CD4-positive, alpha-beta T cell treated with Interleukin-4 for 4 hours (primary cell): ENCODE measurements at places on chromosomes 1 and 21.

GRCh38 chr1:164602480-164603093 is 43.6 kb downstream of the PBX1 start:
- DNase-seq, result no peak

DNA sequence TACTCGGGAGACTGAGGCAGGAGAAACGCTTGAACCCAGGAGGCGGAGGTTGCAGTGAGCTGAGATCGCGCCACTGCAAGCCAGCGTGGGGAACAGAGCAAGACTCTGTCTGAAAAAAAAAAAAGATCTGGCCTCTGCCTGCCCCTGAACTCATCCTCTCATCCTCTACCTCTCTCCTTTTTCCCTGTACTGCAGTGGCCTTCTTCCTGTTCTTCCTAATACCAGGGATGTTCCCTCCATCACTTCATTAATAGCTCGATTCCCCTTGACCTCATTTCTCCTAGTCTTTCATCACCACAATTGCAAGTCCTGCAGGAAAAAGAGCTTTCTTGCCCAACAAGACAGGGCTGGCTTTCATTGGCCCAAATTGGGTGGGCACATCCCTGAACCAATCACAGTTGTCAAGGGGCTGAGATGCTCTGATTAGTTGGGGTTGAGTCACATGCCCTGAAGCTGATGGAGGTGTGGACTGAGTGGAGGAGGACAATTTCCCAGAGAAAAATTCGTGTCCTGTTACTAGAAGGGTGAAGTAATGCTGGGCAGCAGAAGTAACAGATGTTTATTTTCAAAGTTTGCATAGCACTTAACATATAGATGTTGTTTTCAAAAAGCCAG is 86.8 kb upstream of the PUM1 start:
- DNase-seq, result no peak

GRCh38 chr1:150234309-150234565 is 1.7 kb downstream of the ANP32E start:
- no peak for DNase-seq

GRCh38 chr1:199081739-199082138 is 442.9 kb downstream of the PTPRC start:
- DNase-seq, result no peak

GRCh38 chr1:202645097-202645476 is 65.2 kb downstream of the SYT2 start:
- no peak for DNase-seq

DNA sequence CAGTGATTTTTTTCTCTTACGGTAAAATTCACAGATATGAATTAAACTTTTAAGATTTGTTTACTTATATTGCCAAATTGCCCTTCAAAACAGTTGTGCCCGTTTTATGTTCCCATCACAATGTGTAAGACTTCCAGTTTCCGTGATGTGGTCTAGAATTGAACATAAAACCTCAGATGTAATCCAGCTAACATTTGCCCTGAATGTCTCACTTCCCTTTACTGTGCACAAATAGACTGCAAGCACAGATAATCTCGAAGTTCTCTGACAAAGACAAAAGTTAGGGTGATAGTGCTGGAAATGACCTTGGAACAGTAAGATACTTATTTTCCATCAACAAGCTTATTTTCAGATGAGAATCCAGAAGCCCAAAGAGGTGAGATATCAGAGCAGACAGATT is 177.5 kb downstream of the ZZZ3 start:
- DNase-seq, result no peak

DNA sequence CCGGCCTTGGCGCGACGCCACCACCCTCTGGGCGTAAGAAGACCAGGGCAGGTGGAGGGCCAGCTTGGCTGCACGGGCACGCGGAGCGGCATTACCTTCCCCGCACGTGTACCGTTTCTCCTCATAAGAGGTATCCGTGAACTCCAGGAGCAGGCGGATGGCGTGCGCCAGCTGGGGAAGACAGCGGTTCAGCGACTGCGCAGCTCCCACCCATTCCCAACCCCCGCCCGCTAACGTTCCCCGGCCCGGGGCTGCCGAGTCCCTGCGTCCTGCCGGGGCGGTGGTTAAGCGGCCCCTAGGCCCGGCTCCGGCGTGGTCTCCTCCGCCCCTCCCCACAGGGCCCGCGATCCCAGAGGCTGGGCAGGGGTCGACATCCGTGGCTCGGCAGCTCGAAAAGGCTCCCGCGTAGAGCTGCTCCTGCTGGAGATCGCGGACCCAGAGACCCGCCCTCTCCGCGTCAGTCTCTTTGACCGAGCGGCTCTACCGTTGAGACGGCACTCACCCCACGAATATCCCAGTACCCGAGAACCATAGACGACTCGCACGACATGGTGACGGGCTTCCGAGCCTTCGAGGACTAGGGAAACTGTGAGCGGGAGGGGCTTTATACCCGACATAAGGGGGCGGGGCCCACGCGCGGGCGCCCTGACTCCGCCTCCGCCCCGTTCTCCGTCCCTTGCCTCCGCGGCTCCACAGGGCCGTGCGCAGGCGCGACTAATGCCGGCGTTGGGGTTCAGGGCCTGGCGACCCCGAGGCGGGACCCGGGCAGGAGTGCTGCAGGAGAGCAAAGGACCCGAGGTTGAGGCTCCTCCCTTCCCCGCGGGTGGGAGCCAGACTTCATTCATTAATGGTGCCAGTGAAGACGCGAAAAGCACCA is 862 bp downstream of the GSTM3 start:
- peak; percentile 78 for DNase-seq

DNA sequence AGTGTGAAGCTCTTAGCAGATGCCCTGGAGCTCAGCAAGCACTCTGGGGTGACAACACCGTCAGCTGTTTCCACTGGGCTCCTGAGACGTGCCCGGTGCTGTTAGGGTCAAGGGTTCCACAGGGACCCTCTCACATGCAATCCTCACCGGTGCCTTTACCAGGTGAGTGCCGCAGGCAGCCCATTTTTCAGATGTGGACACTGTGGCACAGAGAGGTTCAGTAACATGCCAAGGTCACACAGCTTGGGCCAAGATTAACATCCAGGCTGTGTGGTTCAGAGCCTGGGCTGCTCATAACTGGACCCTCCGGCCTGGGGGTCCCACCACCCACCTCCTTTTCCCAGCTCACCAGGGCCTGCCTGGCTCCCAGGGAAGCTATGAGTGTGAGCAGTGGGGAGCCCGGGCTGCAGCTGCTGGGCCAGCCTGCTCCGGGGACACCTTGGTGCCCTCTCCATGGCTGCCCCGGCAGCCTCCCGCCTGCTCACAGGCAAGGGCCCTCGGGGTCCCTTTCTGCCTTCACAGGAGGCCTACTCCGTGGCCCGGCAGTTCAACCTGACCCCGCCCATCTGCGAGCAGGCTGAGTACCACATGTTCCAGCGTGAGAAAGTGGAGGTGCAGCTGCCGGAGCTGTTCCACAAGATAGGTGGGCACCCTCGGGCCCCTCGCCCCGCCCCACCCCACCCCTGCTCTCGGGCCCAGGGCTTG is 49.3 kb downstream of the KCNAB2 start:
- DNase-seq, result no peak

DNA sequence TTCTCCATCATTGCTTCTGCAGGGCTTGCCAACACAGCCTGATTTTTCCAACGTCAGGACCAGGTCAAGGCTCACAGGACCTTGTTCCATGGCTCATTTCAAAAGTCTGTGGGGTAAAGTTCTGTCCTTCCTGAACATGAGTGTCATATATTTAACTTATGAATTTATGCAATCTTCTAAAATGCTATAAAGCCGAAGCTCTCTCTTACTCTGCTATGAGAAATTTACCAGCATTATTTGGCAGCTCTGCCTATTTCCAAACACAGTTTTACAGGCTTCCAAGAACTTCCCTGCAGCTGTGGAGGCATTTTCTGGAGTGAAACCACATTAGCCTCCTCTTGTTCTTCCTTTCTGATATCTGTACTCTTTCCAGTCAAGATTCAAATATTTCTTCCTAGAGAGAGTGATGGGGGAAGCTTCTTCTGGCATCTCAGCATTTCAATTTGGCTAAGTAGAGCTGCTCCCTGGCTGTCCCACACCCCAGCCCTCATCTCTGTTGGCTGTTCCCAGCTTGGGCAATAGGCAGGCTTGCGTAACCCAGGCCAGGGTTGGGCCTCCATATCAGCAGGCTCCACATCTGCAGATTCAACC is 15.6 kb upstream of the HMGCS2 start:
- DNase-seq, result no peak

- peak; percentile 2 for DNase-seq
These were observed 34.1 kb downstream of the TMCO4 start for GRCh38 chr1:19765623-19766022.

DNA sequence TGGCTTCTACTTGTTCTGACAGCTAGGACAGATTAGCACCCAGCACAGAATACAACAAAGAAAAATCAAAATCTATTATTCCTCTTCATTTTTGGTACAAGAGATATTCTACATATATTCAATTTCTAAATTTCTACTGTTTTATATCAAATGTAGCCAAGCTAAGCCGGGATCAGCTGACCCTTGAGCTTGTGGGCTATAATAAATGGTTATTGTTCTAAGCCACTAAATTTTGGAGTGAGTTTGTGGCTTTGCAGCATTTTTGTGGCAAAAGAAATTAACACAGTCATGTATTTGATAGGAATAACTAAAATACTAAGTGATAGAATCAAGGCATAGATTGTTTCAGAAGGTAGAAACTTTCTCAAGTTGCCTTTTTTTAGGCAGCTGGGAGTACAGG is 50.7 kb downstream of the APP start:
- no peak for DNase-seq

- no peak for DNase-seq
These were observed 1.5 kb downstream of the GPX7 start for GRCh38 chr1:52603630-52604029.
